ENCODE measurements at places on chromosomes 3 and 15. TPM values are rescaled to one million over a fixed set of nuclear protein-coding genes. Genes with fewer than 3 reads are reported as not detected.

DNA sequence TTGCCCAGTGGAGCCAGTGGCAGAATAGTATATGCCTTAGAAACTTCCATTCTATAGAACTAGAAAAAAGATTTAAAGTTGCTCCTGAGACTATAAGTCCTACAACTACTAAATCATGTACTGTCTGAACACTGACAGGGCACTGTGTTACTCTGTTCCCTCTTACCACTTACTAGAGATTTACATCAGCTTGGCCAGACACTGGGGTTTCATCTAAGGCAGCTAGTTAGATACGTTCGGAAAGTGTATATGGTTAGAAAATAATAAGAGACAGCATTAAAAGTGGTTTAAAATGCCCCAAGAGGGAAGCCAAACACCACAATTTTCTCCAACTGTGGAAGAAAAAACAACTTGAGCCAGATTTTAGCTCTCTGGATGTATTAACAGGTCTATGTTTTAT lies 97.1 kb downstream of the FBN1 start:
- no peak for DNase-seq

GRCh38 chr3:170257145-170257544 lies 34.9 kb downstream of the PRKCI start:
- no peak for DNase-seq

- DNase-seq, result no peak
These were observed 228.1 kb upstream of the PROK2 start for GRCh38 chr3:72013084-72013483.

GRCh38 chr15:41930221-41930866 lies 36.5 kb upstream of the SPTBN5 start:
- no peak for DNase-seq

- no peak for DNase-seq
These were observed 22.1 kb downstream of the PRICKLE2 start for GRCh38 chr3:64203216-64203615.

GRCh38 chr3:134707908-134708597 lies 57.2 kb upstream of the KY start:
- DNase-seq, result no peak

DNA sequence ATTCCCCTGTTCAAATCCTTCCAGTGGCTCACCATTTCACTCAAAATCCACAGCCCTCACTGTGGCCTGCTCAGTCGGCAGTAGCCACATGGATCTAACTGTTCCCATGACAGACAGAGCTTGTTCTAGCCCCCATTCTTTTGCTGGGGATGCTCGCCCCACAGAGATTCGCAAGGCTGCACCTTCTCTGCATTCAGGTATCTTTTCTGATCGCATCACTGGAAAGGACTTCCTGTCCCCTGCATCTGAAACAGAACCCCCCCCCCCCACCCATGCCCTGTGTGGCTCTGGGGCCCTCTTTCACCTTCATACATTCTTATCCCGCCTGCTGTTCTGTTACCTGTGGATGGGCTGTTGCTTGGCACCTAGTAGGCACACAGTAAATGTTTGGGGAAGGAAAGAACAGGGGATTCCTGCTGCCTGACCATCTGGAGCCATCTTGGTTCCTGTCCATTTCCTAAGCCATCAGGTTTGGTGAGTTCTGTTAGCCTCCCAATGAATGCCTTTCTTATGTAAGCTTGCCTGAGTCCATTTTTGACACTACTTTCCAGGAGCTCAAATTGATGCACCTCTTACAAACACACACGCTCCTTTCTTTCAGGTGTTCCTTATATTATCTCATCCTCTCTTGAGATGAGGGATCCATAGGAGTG lies 42.9 kb upstream of the PGPEP1L start:
- no peak for DNase-seq

GRCh38 chr3:33543601-33544000 lies 103.4 kb upstream of the UBP1 start:
- DNase-seq, result peak; percentile 39

GRCh38 chr3:168709073-168709472 lies 613.3 kb upstream of the GOLIM4 start:
- DNase-seq, result no peak

- DNase-seq, result no peak
These were observed 709.4 kb upstream of the NR2F2 start for GRCh38 chr15:95620934-95621579.

GRCh38 chr3:149771652-149772271 lies 19.5 kb upstream of the COMMD2 start:
- DNase-seq, result no peak

DNA sequence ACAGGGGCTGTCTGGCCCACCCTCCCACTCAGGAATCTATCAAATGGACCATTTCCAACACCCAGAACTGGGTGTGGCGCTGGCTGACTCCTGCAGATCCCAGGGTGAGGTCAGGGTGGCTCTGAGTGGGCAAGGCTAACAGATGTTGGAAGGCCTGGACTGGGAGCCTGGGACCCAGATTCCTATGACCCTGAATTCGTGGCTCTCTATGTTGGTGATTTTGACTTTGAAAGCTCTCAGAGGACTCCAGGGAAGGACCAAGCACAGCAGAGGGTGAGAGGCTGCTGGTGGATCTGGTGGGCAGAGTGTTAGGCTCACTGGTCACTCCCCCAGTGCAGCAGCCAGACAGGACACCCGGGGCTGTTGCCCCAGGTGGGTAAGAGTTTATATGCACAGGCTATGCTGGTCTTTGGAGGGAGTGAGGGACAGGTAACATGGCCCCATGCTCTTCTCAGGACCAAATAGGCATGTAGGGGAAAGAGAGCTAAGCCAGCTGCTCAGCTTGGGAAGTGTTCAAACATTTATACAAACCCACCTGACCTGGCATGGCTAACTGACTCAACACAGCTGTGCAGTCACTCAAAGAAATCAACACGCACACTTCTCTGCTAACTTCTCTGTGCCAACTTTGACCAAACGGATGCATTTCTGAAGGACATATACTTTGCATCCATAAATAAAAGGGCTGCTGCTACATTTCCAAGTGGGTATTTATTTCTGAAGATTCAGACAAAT lies 62.6 kb upstream of the RAB6B start:
- no peak for DNase-seq

GRCh38 chr3:56347219-56347871 lies 120.9 kb downstream of the ERC2 start:
- no peak for DNase-seq

GRCh38 chr3:4416961-4417360 lies 50.1 kb downstream of the SUMF1 start:
- DNase-seq, result no peak

DNA sequence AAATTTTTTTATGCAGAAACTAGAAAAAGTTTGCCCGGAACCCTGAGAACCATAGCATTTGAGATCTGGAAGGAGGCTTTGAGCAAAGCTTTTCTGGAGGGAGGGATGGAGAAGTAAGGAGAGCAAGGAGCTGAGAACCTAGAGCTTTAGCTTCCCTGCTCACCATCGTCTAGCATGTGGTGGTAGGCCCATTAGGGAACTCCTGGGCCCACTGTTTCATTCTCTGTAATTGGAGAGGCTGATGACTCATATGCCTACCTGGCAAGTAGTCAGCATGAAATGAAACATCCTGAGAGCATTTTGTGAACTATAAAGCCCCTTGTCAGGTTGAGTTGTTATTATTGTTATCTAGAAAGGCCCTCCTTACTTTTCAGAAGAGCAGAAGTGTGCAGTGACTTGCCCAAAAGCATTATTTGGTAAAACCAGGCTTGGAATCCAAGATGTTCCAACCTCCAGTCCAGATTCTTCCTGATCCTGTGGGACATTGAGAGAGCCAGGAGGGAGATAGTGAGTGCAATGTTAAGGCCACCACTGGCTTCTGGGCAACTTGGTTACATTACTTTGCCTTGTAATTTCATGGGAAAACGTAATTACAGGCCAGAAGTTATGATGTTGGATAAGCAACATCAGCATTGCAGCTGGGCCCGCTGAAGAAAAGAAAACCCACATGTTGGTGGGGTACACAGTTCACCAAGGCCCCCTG lies 104.5 kb upstream of the BFSP2 start:
- no peak for DNase-seq

DNA sequence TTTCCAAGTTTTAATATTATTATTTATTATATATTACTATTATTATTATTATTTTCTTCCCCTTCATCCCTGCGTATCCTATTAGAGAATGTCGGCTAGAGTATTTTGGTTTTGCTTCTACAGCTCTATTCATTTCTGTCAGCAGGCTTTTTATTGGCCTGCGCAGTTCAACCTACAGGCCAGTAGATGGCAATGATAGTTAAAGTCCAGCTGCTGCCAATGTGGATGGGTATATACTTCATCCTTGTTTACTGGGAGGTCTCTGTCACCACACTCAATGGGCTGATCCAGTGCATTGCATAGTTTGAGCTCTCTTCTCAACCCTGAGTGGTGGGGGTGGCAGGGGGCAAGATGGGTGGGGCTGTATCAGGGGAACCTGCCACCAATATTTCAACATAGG lies 799.8 kb downstream of the NSUN3 start:
- no peak for DNase-seq

DNA sequence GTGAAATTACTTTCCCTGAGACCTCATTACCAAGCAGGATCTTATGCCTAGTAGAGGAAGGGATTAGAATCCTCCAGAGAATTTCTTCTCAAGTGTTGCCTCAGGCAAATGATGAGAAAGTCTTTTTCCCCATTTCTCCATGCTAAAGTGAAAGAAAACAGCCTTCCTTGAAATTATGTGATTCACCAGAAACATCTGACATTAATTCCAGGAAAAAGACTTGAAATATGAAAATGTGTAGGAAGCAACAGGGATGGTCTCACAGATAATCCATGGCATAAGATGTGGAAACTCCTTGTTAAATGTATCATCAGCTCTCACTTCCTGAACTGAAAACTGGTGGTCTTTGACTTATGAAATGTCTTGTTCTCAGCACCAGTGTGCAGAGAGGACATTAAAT lies 17.9 kb upstream of the ABI3BP start:
- no peak for DNase-seq

DNA sequence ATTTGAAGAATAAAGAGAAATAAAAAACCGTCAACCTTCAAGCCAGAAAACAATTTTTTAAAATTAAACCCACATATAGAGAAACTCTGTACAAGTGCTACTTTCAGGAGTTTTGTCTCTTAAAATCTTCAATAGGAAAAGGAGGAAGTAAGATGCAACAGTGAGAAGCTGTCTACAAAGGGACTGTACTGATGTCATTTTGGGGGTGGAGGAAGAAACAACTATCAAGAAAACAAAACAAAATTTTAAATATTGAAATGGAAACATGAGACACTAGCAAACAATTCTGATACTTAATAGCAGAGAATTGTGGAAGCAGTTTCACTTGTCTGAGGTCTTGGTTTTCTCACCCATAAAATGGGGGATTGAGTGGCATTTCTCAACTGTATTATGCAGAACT lies 84.4 kb downstream of the SLMAP start:
- DNase-seq, result no peak

DNA sequence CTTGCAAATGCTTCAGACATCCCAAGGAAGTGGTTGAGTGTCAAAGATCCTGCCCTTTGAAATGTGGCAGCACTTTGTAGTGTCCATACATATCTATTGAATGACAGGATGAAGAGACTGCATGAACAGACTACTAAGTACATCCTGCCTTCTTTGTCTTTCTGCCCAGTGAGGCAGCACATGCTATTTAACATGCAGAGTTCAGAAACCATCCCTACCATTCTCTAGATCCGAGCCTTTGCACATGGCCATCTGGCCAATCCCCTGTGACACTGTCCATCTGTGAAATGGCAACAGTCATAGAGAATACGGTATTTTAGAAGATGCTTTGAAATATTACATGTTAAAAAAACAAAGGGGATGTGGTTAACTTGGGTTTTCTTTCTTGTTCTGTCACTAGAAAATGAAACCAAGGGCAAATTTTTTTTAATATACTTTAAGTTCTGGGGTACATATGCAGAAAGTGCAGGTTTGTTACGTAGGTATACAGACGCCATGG lies 519.6 kb downstream of the NTRK3 start:
- DNase-seq, result no peak

DNA sequence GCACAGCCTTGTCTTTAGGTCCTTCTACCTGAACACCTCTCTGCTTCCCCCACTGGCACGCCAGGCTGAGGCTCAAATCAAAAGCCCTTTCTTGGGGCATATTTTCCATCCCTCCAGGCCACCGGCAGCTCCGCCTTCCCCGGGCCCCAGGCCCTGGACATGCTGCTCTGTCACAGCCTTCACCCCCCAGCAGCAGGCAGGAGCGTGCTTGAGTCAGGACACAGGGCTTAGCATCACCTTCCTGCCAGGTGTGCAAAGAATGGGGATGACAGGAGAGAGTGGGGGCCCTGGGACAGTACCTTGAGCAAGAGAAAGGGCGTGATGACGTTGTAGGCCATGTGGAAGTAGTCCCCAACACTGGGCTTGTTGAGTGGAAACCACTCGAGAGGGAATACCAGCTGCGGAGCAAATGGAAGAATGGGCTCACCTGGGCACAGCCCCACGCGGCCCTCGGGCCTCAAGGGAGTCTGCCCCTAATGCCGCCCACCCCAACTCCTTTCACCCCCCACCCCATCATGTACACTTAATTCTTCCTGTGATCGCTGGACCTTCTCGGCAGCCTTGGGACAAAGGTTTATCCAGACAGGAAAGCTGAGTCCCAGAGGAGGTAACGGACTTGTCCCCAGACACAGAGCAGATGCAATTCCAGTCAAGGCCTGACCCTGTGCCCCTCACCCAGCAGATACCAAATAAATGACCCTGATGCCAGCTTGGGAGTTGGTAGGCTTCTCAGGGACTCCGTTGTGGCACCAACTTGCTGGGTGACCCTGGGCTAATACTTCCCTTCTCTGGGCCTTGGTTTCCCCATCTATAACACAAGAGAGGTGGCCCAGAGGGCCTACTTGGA lies 9.1 kb upstream of the CALML4 start:
- no peak for DNase-seq

- DNase-seq, result no peak
These were observed 42.4 kb downstream of the CHAC1 start for GRCh38 chr15:40995656-40996055.

DNA sequence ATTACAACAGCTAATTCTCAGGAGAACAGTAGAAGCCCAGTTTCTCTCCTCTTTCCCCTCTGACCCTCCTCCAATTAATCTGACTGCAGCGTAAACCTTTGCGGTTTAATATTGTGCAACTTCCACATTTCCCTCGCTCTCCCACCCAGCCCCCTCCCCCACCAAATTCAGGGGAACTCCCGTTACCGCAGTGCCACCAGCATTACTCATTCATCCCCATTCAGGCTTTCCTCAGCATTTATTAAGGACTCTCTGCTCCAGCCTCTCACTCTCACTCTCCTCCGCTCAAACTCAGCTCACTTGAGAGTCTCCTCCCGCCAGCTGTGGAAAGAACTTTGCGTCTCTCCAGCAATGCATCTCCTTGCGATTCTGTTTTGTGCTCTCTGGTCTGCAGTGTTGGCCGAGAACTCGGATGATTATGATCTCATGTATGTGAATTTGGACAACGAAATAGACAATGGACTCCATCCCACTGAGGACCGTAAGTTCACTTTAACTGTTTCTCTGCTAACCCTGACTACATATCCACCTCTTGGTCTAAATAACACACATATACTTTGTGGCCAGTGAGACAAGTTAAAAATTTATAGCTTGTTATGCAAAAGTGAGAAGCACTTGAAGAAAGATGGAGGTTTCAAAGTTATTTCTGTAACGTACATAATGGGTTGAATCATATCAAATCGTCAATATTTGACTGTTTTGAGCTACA lies at the start of gene PTX3:
Gene PTX3 (plus strand): TSS at position 268 of the 709 bp plus-strand sequence. CDS start 84 bp downstream, at position 352.
- no peak for DNase-seq

GRCh38 chr3:100403362-100404249 lies 2.3 kb downstream of the LNP1 start:
- DNase-seq, result no peak

Gene FGD5
- total RNA-seq, result 72.1 TPM

Gene CNTN6
- 0.05 TPM for total RNA-seq

Gene IL20RB
- total RNA-seq, result 1.6 TPM

Gene LDHAL6B
- not detected for total RNA-seq

Gene PRR23C
- not detected for total RNA-seq

Gene C3orf20
- total RNA-seq, result not detected

Gene ZBTB47
- total RNA-seq, result 19.1 TPM

Gene GP5
- 0.29 TPM for total RNA-seq

Gene MYZAP
- 3.1 TPM for total RNA-seq

Gene GOLGA8Q
- total RNA-seq, result not detected

All from glomerular endothelial cell (primary cell).